ENCODE measurements at places on chromosomes 7 and 10.

DNA sequence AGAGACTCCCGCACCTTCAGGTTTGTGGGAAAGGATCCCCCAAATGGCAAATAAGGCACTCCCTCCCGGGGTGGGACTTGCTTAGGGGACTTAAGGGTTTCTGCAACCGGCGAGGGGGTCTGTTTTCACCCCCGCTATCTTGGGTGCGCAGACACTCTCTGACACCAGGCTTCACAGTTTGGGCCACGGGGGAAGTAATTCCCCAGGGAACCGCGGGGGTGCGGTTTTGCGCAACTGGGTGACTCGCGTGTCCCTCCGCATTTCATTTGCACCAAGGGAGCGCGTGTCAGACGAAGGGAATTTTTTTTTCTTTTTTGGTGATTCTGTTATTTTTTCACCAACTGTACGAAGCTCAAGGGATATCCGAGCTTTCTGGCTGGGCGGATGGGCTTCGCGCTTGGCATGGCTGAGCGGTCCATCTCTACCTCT, 1.7 kb downstream of the GRM8 start:
- no peak for DNase-seq

DNA sequence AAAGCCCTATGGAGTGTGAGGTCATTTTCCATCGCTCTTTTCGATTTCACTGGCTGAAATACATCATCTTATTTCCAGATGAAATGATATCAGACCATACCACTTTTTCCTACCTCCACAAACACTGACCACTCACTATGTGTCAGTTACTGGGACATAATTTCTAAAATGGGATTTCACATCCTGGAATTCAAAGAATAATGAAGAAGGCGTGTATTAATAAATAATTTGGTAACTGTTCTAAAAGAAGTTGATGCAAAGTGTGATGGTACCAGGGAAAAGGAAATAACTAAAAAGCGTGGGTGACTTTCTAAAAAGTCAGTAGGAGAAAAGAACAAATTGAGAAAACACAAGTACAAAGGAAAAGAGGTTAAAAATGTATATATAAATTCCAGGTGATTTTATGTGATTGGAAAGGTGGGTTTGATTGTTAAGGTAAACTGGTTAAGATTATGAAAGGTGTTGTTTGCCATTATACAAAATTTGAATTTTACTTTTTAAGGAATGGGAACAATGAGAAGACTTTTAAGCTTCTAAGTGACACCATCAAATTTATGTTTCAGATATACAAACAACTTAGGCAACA, 764 bp upstream of the NDUFA5 start:
- DNase-seq: no peak

GRCh38 chr7:30915751-30916150, 4.1 kb downstream of the AQP1 start:
- no peak for DNase-seq

DNA sequence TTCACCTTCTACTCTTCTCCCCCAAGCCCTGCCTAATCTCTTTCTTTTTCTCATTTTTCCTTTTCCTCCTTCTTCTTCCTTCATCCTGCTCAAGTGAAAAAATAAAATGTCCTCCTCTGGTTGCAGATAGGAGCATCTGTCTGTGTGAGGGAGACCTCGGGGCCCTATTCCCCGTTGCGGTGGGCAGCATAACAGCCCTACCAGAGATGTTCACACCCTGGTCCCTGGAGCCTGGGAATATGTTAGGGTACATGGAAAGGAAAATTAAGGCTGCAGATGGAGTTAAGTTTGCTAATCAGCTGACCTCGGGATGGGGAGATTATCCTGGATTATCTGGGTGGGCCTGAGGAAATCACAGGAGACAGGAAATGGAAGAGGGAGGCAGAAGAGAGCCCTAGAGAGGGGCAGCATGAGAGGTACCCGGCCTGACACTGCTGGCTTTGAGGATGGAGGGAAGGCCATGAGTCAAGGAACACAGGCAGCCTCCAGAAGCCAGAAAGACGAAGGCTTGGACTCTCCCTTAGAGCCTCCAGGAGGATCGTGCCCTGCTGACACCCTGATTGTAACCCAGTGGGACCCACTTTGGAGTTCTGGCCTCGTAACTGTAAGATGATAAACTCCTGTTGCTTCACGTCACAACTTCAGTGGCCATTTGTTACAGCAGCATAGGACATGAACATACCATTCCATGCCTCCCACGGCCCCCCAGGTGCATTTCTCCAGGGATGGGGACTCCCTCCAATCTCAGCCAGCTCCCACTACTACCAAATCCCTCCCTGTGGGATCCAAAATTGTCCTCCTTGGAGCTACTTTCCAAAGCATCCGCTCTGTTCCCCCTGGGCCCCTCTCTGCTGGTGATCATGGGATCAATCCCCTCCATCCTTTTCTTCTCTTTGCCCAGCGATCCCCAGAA, 39.0 kb upstream of the ZMIZ1 start:
- no peak for DNase-seq

DNA sequence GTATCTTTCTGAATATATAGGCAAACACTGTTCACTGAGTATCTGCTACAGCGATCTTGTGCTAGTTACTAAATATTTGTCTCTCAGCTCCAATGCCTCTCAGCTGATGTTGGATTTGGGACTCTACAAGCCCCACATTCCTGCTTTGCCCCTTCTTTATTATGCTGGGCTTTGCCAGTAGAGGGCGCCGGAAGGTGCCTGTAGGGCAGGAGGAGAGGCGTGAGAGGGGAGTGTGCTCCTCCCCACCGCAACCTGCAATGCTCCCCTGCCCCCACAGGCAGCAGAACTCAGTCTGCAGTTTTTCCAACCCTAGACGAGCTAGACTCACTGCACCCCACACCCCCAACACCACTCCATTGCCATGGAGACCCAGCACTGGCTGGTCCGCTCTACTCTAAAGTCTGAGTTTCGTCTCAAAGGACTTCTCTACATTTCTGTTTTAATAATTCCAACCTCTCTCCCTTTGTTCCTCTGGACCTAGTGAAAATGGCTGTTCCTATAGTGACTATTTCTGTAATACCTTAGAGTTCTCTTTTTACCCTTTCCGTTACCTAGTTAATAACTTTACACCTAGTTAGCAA, 337.6 kb downstream of the CCSER2 start:
- no peak for DNase-seq

DNA sequence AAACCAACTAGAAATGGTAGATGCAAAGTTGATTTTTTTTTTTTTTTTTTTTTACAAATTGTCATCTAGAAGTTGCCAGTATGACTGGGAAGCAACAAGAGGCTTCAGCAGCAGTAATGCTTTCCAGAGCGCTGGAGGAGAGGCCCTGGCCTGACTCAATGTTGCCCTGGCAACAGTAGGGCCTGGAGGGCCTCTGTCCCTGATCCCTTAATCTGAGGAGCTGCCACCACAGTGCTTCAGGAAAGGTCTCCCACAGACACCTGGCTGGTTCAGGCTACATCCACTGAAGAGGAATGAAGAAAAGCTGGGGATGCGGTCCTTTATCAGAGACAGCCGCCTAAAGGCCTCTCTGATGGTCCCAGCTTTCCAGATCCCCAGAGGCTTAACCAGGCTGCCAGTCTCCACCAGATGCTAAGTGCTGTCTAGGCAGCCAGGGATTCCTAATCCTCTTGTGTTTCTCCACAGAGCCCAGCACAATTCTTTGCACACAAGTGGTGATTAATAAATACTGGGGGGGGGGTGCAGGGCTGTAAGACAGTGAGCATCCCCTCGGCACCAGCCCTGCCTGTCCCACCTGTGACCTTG, 33.7 kb downstream of the ZNF777 start:
- no peak for DNase-seq

GRCh38 chr10:118403967-118404366, 61.8 kb upstream of the FAM204A start:
- DNase-seq: no peak

GRCh38 chr10:77533887-77534278, 103.7 kb downstream of the KCNMA1 start:
- DNase-seq: no peak

- DNase-seq: no peak
Measured at GRCh38 chr7:111508387-111508786, 53.9 kb downstream of the IMMP2L start.

GRCh38 chr10:42962110-42962901, 114.6 kb upstream of the RET start:
- DNase-seq: no peak

GRCh38 chr10:124321433-124322089, 97.2 kb downstream of the OAT start:
- DNase-seq: no peak

- DNase-seq: no peak
Measured at GRCh38 chr7:19061331-19061730, 56.1 kb downstream of the TWIST1 start.

- DNase-seq: no peak
Measured at GRCh38 chr10:129323879-129324278, 143.2 kb upstream of the MGMT start.

GRCh38 chr10:79234391-79235315, 112.6 kb upstream of the PPIF start:
- no peak for DNase-seq

GRCh38 chr7:106138776-106139175, 26.7 kb upstream of the SYPL1 start:
- no peak for DNase-seq

DNA sequence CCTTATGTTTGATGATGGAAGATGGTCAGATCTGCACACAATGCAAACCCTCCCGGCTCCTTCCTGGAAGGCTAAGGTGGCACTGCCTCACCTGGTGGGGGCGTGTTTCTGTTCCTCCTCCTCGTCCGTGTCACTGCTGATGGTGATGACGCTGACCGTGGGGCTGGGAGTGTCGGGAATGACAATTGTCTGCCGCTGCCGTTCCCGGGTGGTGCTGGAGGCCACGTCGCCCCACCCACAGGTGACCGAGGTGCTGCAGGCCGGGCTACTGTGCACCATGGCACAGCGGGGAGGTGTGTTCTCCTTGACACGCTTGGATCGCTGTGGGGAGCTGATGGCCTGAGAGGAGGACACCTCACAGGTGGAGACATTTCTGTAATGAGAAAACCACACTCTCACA, 73.1 kb downstream of the CLEC2L start:
- no peak for DNase-seq

DNA sequence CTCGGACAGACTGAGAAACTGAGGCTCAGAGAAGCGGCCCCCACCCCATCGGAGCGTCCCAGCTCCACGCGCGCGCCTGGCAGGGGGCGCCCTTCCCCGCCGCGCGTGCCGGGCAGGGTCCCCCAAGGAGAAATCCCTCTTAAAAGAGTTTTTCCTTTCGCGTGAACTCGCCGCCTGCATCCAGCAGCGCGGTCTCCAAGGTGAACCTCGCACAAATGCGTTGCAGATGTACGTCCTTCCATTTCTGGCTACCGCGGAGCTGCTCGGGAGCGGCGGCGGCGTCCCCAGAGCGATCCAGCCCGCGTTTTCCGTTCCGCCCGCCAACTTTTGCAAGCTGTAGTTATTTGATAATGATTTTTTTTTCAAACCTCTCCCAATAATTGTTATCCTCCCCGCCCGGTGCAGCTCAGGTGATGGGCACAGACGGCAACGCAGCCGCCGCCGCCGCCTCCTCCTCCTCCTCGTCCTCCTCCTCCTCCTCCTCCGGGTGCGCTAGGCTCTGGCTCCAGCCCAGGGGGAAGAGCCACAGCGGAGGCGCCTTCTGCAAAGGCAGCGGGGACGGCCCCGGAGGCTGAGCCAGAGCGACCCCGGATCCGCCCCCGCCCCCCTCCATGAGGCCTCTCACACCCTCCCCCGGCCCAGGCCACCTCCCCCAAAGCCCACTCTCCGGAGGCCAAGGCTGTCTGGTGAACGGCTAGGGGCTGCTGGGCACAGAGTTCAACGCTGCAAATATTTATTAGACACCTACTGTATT, 74.0 kb upstream of the CUX1 start:
- DNase-seq: no peak

DNA sequence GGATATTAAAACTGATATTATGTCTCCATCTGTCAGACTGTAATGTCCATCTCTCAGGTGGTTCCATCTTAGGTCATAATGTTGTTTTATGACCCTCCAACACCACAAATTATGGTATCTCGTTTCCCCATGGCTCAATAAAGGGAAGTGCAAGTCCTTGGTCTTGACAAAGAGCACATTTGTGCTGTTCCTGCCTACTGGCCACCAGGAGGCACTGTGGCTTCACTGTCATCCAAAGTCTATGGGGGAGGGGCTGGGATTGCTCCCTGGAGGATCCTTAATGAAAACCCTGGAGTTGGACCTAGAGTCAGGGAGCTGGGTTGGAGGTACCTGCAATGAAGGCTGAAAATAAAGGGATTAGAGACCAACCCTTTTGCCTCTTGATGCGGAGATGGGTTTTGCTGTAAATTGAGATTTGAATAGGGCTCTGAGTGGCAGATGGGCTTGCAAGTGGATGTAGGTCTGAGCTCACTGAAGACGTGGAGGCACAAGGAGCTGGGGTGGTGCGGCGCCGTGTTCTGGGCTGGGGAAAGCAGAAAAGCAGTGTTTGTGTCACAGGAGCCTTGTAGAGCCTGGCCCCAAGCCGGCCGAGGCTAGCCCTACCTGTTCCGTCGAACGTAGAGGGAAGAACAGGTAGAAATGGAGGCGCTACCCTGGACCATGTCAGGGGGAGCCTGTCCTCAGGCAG, 180.5 kb upstream of the PRSS58 start:
- peak; percentile 62 for DNase-seq

DNA sequence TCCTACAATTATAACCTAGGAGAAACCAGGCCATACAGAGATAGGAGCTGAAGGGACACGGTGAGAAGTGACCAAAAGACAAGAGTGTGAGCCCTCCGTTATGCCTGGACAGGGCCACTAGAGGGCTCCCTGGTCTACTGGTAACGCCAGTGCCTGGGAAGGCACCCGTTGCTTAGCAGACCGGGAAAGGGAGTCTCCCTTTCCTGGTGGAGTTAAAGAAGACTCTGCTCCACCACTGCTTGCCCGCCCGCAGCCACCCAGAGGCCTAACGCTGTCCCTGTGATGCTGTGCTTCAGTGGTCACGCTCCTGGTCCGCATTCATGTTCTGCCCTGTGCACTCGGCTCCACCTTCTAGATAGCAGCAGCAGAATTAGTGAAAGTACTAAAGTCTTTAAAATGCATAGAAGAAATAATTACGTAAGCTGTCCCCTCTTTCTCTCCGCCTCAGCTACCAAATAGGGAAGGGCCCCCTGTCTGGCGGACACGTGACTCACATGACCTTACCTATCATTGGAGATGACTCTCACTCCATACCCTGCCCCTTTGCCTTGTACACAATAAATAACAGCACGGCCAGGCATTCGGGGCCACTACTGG, 34.8 kb downstream of the GRID2IP start:
- DNase-seq: peak; percentile 87

DNA sequence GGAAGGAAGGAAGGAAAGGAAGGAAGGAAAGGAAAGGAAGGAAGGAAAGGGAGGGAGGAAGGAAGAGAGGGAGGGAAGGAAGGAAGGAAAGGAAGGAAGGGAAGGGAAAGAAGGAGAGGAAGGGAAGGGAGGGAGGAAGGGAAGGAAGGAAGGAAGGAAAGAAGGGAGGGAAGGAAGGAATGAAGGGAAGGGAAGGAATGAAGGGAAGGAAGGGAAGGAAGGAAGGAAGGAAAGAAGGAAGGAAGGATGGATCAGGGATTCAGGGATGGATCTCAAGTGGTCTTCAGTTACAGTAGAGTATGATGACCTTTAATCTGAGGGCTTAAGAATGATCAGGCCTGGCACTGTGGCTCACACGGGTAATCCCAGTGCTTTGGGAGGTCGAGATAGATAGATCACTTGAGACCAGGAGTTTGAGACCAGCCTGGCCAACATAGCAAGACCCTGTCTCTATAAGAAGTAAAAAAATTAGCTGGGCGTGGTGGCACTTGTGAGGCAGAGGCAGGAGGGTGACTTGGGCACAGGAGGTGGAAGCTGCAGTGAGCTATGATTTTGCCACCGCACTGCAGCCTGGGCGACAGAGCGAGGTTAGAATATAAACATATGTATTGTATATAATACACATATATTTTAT, 760 bp upstream of the FOXK1 start:
- DNase-seq: no peak

Data from pons (tissue), 1 donor.